ENCODE measurements at places on chromosomes 5 and 9.

- DNase-seq: no peak
Measured at GRCh38 chr5:67142816-67143215, 53.8 kb downstream of the CD180 start.

DNA sequence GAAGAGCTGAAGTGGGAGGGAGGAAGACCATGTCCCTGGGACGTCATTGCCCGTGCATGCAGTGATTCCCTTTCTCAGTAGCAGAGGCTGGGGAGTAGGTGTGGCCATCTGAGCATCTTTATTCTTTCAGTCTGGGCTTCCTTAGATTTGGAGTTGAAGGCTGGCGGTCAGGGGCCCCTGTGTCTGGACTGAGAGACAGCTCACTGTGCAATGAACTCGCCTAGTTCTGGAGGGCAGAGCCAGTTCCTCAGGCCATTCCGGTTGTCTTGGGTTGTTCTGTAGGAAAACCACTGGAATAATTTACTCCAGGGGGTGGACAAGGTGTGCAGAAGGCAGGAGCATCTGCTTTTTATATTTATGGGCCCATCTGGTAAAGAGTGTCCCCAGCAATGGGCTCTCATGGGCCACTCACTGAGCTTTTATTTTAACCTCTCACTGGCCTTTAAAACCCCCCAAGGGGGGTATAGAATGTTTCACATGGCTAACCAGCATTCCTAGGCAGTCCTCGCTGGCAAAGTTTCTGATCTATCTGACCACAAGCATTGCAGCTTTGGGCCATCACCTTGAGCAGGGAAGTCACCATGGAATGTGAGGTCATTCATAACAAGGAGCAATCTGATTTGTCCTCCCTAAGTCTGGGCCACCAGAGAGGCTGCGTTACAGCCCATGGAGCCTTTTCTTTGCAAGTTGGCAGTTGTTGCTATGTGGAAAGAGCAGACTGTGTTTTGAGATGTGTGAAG, 9.2 kb downstream of the STC2 start:
- no peak for DNase-seq

GRCh38 chr5:174828804-174829510, 104.6 kb downstream of the MSX2 start:
- no peak for DNase-seq

DNA sequence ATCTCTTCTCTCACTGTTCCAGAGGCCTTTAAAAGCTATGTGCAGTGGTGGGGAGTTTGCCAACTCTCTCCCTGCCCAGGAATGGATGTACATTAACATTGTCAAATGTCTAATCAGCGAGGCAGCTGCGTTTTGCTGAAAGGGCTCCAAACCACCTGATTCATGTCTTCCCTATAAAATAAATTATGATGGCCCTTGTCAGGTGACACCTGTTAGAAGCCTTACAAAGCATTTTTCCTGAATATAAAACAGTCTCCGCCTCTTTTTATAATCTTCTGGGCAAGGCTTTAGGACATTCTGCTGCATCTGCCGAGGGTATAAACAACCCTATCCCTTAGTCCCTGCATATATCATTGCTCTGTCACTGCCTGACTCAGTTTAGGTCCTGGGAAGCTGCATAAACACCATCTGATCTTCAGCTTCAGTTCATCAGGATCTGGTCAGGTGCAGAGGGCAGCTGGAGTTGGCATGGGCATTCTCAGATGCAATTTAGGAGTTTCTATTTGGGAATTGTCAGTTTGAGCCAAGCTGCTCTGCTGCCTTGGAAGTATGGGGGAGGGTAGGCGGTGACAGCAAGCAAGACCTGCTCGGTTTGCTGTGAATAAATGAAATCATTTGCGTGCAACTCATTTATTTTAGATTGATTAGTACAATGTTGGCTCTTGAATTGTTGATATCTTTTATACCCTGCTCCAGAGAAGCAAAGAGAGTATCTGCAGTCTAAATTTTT, 103.5 kb downstream of the ACER2 start:
- no peak for DNase-seq

DNA sequence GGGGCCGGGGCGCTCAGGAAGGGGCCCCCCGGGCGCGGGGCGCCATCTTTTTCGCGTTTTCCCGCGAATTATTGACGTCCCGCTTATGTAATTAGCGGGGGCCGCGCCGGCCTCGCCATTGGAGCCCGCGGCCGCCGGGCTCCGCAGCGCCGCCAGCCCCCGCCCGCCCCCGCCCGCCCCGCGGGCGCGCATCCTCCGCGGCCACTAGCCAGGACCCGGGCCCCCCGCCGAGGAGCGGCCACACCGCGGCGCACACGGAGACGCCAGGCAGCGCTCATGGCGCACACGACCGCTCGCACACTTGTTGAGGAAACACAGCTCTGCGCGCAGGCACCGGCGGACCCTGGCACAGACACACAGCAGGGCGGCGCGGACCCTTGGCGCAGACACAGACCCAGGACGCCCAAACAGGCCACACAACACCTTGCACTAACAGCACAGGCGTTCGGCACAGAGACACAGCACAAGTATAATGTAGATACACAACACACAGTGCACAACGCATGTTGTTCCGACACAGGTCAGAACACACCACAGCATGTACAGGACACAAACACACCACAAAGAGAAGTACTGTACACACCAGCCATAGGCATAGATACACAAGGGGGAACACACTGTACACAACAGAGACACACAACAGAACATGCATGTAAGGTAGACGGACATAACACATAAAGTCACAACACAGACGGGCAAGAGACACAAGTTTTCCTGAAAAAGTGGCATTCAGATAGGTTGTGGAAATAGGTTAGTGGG, 467 bp upstream of the PHF19 start:
- no peak for DNase-seq

GRCh38 chr5:131627207-131627865, 7.7 kb downstream of the RAPGEF6 start:
- no peak for DNase-seq

- no peak for DNase-seq
Measured at GRCh38 chr5:101206534-101206933, 303.5 kb upstream of the ST8SIA4 start.

GRCh38 chr9:129319938-129320481, 141.9 kb upstream of the IER5L start:
- DNase-seq: no peak

GRCh38 chr5:71864730-71865601, 145.9 kb downstream of the CARTPT start:
- no peak for DNase-seq

DNA sequence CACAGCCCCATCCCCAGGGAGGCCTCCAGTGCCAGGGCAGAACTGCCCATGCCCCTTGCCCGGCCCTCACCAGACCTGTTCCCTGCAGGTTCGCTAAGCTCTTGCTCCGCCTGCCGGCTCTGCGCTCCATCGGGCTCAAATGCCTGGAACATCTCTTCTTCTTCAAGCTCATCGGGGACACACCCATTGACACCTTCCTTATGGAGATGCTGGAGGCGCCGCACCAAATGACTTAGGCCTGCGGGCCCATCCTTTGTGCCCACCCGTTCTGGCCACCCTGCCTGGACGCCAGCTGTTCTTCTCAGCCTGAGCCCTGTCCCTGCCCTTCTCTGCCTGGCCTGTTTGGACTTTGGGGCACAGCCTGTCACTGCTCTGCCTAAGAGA, 110.1 kb downstream of the RXRA start:
- DNase-seq: no peak

DNA sequence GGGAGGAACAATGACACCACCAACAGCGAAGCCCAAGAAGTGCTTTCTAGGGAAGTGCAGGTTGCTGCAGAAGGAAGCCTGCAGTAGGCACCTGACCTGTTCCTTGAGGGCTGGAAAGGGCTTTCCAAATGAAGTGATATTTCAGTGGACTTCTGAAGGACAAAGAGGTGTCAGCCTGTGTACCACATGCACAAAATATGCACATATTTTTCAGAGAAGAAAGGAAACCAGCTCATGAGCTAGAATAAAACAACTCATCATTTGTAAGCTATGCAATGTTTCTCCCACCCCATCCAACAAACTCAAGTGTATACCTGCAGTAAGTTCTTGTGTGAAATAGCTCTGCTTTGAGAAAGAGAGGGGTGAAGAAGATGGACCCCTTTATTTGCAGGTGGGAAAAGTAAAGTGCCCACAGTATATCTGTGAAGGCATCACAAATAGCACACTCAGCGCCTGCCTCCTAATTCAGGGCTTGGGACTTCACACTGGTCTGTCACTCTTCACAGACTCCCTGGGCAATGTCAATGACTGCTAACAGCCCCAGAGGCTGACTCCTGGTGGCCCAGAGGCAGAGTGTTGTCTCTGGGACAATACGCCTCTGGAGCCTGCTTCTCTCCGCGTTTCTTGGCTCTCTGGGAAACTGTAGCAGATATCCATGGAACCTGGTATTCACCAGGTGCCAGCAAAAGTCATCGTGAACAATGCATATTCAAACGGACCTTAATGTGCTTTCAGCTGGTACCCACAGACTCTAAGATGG, 198.1 kb upstream of the EFNA5 start:
- DNase-seq: no peak

GRCh38 chr5:140678993-140679392, 5.6 kb upstream of the DND1 start:
- DNase-seq: no peak

DNA sequence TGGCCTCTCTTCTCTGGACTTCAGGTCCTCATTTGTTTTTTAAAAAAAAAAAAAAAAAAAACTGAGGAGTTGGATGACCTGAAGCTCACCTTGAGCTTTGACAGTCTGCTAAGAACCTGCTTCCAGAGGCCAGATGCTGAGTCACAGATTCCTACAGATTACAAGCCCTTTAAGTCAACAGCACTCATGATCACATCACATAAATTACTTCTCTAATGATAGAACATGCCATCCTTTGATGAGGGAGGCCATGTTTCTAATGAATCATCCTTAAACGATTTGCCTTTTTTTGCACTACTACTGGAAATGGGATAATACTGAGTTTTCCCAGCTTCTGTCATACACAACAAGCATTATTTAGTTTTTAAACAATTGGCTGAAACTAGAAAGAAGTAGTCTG, 34.2 kb upstream of the MYOT start:
- DNase-seq: no peak

DNA sequence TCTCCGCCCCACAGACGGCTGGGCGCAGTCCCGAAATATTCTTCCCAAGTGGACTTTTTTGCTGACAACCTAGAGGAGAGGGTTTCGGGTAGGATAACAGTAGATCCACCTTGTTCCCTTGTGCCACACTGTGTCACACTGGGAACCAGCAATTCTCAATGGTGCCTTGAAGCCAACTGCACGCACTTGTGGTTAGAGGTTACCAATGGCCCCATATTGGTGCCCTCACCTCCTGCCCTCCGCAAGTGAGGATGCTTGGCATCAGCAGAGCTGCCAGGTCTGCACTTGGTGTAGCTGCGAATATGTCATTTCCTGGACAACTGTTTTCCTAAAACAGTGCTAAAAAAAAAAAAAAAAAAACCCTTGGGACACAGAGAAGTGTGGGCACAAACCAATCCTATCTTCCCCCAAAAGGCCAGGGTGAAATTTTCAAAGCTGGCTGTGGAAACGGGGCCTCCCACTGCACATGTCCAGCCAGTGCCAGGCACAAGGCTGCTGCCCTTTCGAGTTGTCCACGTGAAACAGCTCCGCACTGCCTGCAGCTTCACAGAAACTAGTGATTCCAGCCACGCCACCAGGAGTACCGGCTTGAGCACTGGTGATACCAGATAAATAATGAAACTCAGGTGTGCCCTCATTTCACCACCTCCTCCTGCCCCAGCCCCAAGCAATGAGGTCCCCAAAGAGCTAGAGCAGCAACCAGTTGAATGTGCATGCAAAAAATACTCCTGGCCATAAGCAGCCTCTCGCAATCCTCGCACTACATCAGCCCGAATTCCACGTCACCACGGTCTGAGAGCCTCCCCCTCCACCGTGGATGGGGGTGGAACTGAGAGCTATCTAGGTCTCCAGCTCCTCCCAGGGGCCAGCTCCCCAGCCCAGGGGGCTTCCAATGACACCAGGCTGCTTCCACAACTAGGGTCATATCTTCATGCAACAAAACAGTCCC, 51.2 kb downstream of the USP20 start:
- DNase-seq: no peak

DNA sequence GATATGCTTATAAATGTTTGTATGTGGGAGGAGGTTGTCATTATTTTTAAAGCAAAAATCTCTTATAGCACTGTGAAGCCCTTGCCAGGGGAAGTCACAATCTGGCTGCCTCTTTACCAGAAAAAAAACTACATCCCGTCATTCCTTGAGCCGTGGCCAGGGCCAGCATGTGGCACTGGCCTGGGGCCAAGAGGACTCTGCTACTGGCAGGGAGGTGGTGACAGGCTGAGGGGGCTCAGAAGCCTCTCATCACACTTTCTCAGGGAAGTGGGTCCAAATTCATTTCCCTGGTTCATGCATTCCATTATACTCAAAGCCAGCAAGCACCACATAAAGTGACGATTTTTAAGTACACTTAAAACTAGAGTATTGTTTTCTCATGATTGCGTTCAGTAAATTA, 457.3 kb downstream of the ZNF608 start:
- no peak for DNase-seq

GRCh38 chr5:34450338-34450737, 205.8 kb upstream of the RAI14 start:
- no peak for DNase-seq

- DNase-seq: no peak
Measured at GRCh38 chr9:68966496-68966944, 47.4 kb downstream of the PRKACG start.

GRCh38 chr5:39262981-39263380, 43.6 kb upstream of the FYB1 start:
- DNase-seq: no peak

- DNase-seq: no peak
Measured at GRCh38 chr5:137250421-137250820, 248.7 kb downstream of the SPOCK1 start.

DNA sequence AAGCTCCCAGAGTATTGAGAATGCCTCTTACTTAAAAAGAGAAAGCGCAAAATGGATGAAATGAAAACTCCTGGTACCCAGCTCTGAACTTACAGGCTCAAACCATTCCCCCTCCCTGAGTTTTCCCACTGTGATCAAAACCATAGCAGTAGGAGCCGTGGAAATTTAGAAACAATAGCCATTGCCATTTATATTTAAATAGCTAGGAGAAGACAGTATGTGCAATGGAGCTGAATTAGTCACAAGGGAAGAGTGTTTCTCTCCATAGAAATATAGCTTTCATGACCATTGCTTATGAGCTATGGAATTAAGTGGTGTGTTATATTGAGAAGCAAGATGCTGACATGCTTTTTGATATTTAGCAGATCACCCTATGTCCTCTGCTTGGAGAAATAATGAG, 84.6 kb downstream of the PCSK5 start:
- no peak for DNase-seq

DNA sequence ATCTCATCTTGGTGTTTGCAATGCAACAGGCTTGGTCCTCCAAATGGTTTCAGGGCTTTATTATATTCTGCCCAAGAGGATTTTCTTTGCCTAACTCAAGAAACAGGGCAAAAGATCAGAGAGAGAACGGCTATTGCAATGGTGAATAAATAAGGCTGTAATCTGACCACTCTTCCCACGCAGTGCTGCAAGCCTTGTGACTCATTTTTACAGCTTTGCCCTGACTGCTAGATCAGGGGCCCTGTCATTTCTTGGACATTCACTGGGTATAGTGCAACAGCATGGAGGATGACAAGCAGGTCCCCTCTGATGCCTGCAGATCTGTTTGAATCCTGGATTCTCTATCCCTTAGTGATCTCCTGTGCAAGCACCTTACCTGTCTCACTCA, 459.1 kb downstream of the EBF1 start:
- no peak for DNase-seq

GRCh38 chr5:172450861-172451695, 3.2 kb downstream of the SH3PXD2B start:
- no peak for DNase-seq

- DNase-seq: no peak
Measured at GRCh38 chr5:30040488-30041118, 1152.9 kb upstream of the CDH6 start.
